Placental pericyte (primary cell): ENCODE measurements at places on chromosomes 16 and 17. TPM values are rescaled to one million over a fixed set of nuclear protein-coding genes. Genes with fewer than 3 reads are reported as not detected.

The GAST gene
- total RNA-seq: not detected in 2 replicates

The TBCD gene
- 30.2 and 36.9 TPM in 2 replicates for total RNA-seq

The KRTAP4-4 gene
- total RNA-seq: not detected in 2 replicates

The NEUROD2 gene
- not detected in 2 replicates for total RNA-seq

The HID1 gene
- 4.7 and 4.8 TPM in 2 replicates for total RNA-seq

The OR1A1 gene
- total RNA-seq: not detected in 2 replicates

The BCL6B gene
- under 0.01 TPM in 1 of 2 replicates, not detected in the other for total RNA-seq

The RARA gene
- total RNA-seq: 27.6 and 30.4 TPM in 2 replicates

The SLC25A19 gene
- total RNA-seq: 4.4 and 10.2 TPM in 2 replicates

The SMIM22 gene
- total RNA-seq: not detected in 2 replicates

The KRTAP16-1 gene
- not detected in 2 replicates for total RNA-seq

The CAVIN1 gene
- 437 and 1,037 TPM in 2 replicates for total RNA-seq

The SLC12A3 gene
- total RNA-seq: not detected in 2 replicates

The MEOX1 gene
- 0.22 and 6.6 TPM in 2 replicates for total RNA-seq

The CBX2 gene
- 1.5 and 3.4 TPM in 2 replicates for total RNA-seq

The KRTAP4-9 gene
- not detected in 2 replicates for total RNA-seq

The KCTD13 gene
- total RNA-seq: 13.1 and 20.5 TPM in 2 replicates

The C17orf100 gene
- 1.1 TPM in 1 of 2 replicates, not detected in the other for total RNA-seq

The ODAD4 gene
- total RNA-seq: 0.57 and 1.3 TPM in 2 replicates

The SHBG gene
- total RNA-seq: 1.8 TPM in 1 of 2 replicates, not detected in the other

The WFDC1 gene
- total RNA-seq: 0.29 and 2.4 TPM in 2 replicates

The TBC1D3I gene
- total RNA-seq: 0.44 TPM in 1 of 2 replicates, not detected in the other

The CYBA gene
- total RNA-seq: 136 and 240 TPM in 2 replicates

The CTRL gene
- 0.29 and 2.0 TPM in 2 replicates for total RNA-seq

The WIPF2 gene
- total RNA-seq: 6.3 and 9.2 TPM in 2 replicates

The KIF19 gene
- total RNA-seq: not detected in 2 replicates

The PRKCB gene
- total RNA-seq: not detected in 2 replicates

The CETP gene
- total RNA-seq: under 0.01 TPM in 1 of 2 replicates, not detected in the other
